Epithelial cell of proximal tubule (primary cell): ENCODE measurements at places on chromosomes 6 and 20. TPM values are rescaled to one million over a fixed set of nuclear protein-coding genes. Genes with fewer than 3 reads are reported as not detected.
A peak's percentile ranks its signal among the peaks of the same experiment; 100 is the strongest.

DNA sequence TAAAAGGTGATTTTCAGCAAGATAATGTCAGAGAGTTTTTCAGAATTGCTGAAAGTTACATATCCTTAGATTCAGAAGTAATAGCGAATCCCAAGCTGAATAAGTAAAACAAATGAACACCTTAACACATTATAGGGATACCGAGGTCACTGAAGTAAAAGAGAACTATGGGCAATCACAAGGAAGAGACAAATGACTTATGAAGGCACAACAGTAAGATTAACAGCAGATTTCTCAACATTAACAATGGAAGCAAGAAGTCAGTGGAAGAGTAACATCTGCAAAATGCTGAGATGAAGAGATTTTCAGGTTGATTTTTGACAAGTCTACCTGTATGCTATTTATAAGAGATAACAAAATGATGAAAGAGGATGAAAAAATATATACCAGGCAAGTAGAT is 86.1 kb upstream of the EZR start:
- no peak for DNase-seq

DNA sequence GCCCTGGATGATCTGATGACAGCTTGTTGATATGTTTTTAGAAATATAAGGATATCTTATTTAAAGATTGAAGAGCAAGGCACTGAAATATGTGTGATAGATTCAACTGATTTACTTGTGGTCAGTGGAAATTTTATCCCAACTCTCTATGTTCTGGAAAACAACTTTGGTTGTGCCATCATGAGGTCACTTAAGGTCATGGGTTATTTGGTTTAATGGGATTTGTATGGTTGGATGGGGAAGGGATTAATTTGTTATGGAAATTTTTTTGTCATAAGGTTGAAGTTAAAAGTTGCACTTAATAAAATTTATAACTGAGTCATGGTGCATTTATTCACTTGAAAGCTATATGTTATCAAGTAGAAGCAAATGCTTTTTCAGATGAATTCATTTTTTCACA is 214.3 kb upstream of the LAMP5 start:
- DNase-seq: no peak

- no peak for DNase-seq
These were observed 2.8 kb downstream of the SPO11 start for GRCh38 chr20:57332105-57333089.

GRCh38 chr6:35356391-35356790 is 14.0 kb downstream of the PPARD start:
- DNase-seq: no peak

GRCh38 chr20:8583012-8583565 is 451.0 kb downstream of the PLCB1 start:
- DNase-seq: no peak

DNA sequence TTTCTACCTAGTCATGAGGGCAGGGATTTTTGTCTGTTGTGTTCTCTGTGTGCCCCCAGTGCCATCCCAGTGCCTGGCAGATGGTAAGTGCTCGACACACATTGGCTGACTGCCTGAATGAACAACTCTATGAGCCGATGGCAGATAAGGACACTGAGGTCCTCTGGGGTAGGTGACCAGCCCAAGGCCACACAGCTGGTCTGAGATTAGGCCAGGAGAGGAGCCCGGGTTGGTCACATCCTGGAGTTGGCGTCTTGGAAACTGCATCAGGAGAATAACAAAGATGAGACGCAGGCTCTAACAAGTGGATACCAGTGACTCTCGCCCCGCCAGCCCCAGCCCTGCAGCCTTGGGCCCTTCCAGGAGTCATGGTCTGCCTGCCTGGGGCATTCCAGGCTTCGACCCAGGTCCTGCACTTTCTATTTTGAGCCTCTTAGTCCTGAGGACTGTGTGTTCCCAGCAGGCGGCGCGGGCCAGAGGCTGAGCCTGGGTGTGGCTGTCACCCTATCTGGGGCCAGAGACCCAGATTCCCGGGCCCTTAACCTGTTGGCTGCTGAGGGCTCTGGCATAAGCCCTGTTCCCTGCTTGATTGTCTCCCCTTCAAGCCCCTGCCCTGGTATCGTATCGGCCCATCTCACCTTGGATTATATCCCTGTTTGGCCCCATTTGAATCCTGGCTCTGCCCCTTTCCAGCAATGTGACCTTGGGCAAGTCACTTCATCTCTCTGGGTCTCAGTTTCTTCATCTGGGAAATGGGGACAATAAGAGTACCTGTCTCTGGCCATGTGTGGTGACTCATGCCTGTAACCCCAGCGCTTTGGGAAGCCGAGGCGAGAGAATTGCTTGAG is 88.3 kb downstream of the CEBPB start:
- DNase-seq: no peak

DNA sequence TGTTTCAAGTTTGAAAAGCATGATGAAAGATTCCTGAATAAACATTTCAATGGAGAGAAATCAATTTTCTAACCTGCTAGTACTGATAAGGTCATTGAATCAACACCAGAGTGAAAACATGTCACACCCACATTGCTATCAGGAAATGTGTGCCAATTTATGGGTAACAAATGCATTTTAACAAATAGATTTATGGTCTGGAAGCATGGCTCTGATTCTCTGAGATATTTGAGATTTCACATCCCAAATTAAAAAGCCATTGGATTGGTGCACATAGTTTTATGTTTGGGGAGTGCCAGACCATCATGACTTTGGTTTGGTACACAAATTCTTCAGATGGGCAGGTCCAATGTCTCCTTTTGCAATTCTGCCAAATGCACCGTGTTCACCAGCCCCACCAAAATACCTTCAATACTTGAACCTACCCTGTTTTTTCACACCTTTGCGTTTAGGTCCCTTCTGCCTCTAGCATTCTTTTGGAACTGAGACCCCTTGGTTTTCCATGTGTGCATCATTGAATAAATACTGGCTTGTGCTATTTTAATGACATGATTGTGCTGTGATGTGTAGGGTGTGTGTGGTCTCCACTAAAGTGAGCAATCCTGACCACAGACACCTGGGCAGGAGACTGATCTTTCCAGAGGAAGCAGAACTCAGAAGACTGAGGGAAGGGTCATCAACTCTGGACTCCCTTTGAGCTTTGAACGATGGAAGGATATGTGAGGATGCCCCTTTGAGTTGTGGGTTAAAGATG is 20.4 kb downstream of the IL20RA start:
- no peak for DNase-seq

GRCh38 chr6:106546691-106547414 is 82.4 kb downstream of the RTN4IP1 start:
- DNase-seq: peak; percentile 52

DNA sequence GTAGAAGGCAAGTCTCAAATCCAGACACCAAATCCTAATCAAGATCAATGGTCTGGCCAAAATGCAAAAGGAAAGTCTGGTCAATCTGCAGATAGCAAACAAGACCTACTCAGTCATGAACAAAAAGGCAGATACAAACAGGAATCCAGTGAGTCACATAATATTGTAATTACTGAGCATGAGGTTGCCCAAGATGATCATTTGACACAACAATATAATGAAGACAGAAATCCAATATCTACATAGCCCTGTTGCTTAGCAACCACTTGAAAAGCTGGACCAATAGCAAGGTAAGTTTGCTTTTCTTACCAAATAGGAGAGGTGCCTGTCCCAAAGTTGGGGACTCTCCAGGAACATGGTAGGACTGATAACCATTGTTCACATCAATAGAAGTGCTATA is 2.0 kb downstream of the SEMG2 start:
- DNase-seq: no peak

GRCh38 chr6:90186637-90187371 is 109.8 kb downstream of the BACH2 start:
- DNase-seq: no peak

GRCh38 chr6:3231247-3232016 is 4.0 kb upstream of the TUBB2B start:
- DNase-seq: peak; percentile 51

- DNase-seq: no peak
These were observed 26.5 kb upstream of the EMILIN3 start for GRCh38 chr20:41392871-41393704.

DNA sequence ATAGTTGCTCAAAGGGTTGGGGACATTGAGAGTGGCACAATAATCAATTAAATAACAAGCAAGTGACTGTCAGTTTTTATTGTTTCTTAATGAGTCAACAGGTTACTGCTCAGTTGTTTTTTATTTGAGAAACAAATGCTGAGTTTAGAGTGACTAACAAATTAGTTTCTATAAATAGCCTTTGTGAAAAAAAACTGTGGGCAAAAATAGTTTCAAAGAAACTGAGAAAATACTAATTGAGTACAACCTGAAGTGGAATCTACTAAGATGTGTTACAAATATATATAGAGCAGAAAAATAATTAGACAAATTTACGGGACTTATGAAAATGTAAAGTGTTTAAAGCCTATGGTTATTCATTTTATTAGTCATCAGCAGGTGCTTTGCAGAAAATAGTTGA is 22.3 kb downstream of the BEND6 start:
- no peak for DNase-seq

GRCh38 chr20:1888796-1889463 is 6.3 kb upstream of the SIRPA start:
- DNase-seq: no peak

DNA sequence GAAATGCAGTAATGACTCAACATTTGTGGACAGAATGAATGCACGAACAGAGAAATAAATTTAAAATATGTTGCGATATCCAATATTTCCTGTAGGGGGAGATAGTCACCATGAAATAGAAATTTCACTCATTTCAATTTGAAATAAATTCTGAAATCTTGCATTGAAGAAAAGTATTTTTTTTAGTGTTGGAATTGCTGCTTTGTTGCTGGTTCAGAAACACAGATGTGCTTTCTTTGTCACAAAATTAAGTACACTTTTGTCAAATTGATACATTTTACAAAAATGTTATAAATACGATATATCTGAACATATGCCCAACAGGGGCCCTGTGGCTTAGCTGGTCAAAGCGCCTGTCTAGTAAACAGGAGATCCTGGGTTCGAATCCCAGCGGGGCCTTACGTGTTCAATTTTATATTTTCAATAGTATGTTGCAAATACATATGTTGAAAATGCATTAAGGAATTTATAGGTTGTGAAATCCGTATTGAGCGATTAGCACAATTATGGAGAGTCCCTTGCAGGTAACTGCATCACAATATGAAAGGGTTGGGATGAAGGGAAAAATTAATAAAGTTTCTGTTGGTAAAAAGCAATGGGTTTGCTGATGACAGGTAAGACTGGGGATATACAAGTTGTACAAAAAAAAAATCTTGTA is 85.4 kb upstream of the PRSS16 start:
- DNase-seq: no peak

DNA sequence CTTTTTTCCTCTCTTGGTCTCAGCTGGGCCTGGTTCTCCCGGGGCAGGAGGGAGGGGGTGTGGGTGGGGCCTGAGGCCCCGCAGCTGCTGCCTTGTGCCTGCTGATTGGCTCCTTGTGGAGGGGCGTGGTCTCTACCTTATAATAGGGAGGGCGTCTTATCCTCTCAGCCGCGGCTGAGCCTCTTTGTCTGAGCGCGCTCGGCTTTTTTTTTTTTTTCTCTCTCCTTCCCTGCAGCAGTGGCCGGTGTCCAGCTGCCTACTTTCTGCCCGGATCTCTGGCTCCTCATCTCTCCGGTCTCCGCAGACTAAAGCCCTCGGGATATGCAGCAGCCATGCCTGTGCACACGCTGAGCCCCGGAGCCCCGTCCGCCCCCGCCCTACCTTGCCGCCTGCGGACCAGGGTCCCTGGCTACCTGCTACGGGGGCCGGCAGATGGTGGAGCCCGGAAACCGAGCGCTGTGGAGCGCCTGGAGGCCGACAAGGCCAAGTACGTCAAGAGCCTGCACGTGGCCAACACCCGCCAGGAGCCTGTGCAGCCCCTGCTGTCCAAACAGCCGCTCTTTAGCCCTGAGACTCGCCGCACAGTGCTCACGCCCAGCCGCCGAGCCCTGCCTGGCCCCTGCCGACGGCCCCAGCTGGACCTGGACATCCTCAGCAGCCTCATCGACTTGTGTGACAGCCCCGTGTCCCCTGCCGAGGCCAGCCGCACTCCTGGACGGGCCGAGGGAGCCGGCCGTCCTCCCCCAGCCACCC is 11.1 kb downstream of the FAM110A start:
- DNase-seq: peak; percentile 18

DNA sequence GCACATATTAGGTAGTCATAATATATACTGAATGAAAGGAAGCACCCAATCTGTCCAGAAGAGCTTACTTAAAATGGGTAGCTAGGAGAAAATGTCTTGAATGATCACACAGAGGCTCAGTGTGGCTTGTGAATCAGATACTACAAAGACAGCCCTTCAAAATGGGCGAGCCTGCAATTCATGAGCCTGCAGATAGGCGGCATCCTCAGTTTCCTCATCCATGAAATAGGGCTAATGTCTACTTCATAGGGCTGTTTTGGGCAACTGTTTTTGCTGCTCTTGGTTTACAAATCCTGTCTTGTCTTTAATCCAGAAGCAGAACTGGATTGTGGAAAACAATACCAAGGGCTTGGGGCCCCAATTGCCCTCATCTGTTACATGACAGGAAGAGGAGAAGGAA is 129.3 kb upstream of the KCNK16 start:
- no peak for DNase-seq

Gene SLC22A2
- total RNA-seq: not detected in 2 replicates

Gene SLC22A16
- total RNA-seq: 0.14 TPM in 1 of 2 replicates, not detected in the other

Gene RPN2
- total RNA-seq: 165 and 210 TPM in 2 replicates

Gene CENPW
- total RNA-seq: 29.0 and 30.2 TPM in 2 replicates

Gene SLC17A3
- total RNA-seq: not detected in 2 replicates

Gene KCNB1
- not detected in 2 replicates for total RNA-seq

Gene OPRM1
- total RNA-seq: not detected in 2 replicates

Gene CLDN20
- total RNA-seq: not detected in 2 replicates

Gene EPB41L1
- total RNA-seq: 10.9 and 17.4 TPM in 2 replicates
